ENCODE measurements at places on chromosomes 16 and 17. TPM values are rescaled to one million over a fixed set of nuclear protein-coding genes. Genes with fewer than 3 reads are reported as not detected.

FOXC2 gene
- total RNA-seq, result 2.0 TPM

GP1BA gene
- total RNA-seq, result not detected

MMP28 gene
- 64.9 TPM for total RNA-seq

C16orf54 gene
- not detected for total RNA-seq

SMIM5 gene
- total RNA-seq, result 2.6 TPM

CCL4 gene
- not detected for total RNA-seq

NEUROD2 gene
- not detected for total RNA-seq

SLFN14 gene
- total RNA-seq, result not detected

RAB26 gene
- 0.49 TPM for total RNA-seq

ORC6 gene
- 20.7 TPM for total RNA-seq

Data from airway epithelial cell (primary cell).